ENCODE measurements at places on chromosomes 6 and 20. TPM values are rescaled to one million over a fixed set of nuclear protein-coding genes. Genes with fewer than 3 reads are reported as not detected.

GRCh38 chr6:20092071-20092566 is 120.2 kb downstream of the MBOAT1 start:
- peak; percentile 58 for DNase-seq

GRCh38 chr20:10167594-10167993 is 51.0 kb upstream of the SNAP25 start:
- no peak for DNase-seq

Gene PGBD1
- 4.1 TPM for total RNA-seq

DNA sequence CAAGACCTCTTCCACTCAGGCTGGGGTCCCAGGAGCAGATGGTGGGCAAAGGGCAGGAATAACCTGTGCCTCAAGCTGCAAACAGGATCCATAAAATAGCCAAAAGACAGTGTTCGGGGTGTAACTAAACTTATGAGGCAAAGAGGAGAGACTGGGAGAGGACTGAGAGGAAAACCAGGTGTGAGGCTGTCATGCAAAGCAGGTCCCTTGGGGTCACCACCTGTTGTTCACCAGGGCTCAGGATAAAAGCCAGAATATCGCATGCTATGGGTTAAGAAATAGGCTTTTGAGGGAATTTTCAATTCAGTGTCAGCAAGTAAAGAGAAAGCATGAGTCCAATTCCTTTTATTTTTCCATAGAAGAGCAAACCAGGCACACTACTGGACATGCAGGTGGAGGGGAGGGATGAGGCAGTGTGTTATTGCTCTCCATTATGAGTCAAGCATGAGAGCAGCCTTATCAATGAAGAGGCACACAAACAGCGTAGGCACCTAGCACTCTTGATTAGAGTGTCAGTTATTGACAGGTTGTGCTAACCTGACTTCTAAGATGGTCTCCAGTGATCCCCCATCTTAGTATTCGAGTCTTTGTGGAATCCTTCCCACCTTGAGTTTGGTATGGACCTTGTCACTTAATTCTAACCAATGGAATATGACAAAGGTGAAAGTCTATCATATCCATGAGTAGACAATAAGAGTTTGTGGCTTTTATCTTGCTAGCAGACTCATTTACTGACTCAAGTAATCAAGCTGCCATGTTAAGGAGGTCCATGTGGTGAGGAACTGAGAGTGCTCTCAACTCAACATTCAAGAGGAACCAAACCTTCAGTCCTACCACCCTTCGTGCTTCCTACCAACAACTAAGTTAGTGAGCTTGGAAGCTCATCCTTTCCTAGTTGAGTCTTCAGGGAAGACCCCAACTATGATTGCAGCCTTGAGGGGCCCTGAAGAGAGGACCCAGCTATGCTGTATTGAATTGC is 18.8 kb downstream of the HLA-E start:
- no peak for DNase-seq

Gene ADGRF5
- 57.3 TPM for total RNA-seq

DNA sequence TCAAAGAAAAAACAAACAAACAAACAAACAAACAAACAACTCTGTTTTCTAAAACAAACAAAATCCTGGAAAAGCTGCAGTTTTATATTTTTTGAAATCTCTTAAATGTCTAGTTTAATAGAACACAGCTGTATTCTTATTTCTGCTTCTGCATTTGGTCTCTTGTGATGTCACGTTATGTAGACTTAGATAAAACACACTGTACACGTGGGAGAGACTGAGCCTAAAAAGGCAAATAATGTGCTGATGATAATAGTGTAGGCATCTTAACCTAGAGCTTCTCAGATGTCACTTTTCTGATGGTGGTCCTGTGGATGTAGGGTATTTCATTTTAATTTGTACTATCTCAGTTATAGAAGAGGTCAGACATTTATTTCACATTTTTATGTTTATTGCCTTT is 261.7 kb downstream of the UTRN start:
- no peak for DNase-seq

DNA sequence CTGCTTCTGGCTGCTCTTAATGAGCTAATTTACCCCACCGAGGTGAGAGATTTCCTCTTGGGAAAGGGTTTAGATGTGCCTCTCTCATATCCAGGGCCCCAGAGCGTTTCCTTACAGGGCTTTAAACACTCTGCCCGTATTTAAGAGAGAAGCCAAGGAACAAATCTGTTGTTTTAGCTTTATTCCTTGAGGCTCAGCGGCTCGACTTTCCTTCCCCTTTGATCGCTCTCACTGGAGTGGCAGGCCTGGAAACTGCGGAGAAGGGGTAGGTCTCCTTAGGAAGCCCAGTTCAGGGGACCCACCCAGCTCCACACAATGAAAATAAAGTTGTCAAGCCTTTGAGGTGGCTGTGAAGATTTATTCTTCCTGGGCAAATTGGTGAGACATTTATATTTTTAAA is 132.0 kb upstream of the JAG1 start:
- DNase-seq = peak; percentile 4

Gene RIPOR3
- total RNA-seq = 0.20 TPM

- DNase-seq = no peak
Measured at GRCh38 chr6:37175332-37176267, 5.6 kb downstream of the PIM1 start.

GRCh38 chr6:84752118-84752850 is 12.1 kb downstream of the TBX18 start:
- no peak for DNase-seq

DNA sequence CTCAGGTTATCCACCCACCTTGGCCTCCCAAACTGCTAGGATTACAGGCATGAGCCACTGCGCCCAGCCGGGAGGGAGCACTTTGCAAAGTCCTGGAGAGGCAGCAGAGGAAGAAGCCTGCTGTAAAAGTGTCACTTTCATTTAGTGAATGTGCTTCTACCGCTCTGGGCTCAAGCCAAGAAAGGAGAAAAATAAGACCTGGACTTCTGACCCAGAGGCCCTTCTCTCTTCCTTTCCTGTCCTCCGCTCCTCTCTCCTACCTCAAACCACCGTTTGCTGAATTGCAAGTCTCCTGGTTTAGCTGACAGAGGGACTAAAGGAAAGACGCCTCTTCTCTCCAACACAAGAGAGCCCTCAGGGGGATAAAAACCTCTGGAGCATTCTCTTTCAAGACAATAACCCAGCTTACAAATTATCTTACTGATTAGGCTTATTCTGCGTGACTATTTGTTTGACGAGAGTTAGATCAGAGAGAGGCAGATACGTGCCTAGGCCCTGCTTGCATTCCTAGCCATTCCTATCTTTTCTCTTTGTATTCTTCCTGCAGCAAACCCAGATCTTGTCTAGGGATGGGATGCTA is 84.2 kb upstream of the SLC22A23 start:
- no peak for DNase-seq

Gene WFDC9
- total RNA-seq = not detected

GRCh38 chr6:73341335-73341734 is 12.7 kb downstream of the DPPA5 start:
- DNase-seq = no peak

Gene ARHGAP40
- total RNA-seq = not detected

Gene MRAP2
- 1.8 TPM for total RNA-seq

DNA sequence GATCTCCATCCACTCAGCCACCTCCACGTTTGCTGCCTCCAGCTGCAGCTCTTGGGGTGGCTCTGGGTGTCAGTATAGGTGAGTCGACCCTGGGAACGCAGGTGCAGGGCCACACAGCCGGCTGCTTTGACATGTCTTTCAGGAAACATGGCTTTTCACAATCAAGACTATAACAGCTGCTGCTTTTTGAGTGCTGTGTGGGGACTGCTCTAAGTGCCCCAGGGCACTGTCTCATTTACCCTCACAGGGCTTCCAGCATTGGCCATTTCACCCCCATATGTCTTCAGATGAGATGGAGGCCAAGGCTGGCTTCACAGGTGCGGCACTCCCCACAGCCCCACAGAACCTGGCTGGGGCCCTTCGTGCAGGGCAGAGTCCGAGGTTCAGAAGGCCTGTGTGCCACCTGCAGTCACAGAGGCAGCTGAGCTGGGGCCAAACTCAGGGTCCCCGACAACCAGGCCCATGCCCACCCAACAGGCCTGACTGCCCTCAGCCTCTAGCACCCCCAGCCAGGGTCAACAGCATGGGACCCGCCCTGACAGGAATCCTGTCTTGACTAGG is 14.9 kb upstream of the CST7 start:
- no peak for DNase-seq

- DNase-seq = no peak
Measured at GRCh38 chr20:39961637-39962244, 727.3 kb downstream of the MAFB start.

DNA sequence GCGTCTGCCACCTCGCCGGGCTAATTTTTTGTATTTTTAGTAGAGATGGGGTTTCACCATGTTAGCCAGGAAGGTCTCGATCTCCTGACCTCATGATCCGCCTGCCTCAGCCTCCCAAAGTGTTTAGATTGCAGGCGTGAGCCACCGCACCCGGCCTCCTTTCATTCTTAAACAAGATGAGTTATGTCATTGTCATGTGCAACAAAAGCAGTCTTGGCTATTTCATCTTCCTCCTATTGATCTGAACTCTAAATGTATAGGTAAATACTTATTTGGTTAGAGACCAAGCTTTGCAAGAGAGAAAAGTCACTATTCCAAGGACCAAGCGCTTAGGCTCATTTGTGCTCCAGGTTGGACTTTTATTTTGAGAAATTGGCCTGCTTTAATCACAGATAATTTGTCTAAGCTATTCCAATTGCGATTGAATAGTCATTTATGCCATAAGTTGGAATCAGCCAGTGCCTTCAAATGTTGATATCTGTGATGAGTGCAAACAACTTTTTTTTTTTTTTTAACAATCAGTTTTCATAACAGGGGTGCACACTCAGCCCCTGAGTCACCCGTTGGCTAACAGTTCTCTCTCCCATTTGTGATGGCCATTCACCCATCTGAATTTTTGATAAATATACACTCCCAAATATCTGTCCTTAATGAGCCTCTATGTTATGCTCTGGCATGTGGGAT is 167.3 kb downstream of the BCAS1 start:
- no peak for DNase-seq

GRCh38 chr20:50330504-50331313 is 140.1 kb downstream of the CEBPB start:
- no peak for DNase-seq

DNA sequence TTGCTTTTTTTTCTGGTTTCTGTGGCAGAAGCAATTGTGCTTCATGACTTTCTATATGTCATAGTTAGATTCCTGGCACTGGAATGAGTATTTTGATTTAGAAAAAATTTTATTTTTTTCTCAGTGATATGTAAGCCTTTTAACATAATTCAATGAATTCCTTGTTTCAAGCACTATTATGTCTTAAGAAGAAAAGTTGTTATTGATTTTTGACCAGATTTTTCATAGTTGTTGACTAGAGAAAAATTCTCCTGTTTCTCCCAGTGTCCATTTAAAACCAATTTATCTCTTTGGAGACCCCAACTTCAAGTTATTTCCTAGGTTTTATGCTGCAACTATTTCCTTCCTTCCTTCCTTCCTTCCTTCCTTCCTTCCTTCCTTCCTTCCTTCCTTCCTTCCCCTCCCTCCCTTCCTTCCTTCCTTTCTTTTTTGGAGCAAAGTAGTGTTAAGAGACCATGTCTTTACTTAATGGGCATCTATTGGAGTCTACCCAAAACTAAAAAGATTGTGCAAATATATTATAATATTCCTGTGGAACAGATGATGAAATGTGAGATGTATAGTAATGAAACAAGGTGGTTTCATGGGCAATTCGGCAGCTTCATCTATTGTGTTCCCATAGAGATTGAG is 346.9 kb downstream of the RNF144B start:
- no peak for DNase-seq

DNA sequence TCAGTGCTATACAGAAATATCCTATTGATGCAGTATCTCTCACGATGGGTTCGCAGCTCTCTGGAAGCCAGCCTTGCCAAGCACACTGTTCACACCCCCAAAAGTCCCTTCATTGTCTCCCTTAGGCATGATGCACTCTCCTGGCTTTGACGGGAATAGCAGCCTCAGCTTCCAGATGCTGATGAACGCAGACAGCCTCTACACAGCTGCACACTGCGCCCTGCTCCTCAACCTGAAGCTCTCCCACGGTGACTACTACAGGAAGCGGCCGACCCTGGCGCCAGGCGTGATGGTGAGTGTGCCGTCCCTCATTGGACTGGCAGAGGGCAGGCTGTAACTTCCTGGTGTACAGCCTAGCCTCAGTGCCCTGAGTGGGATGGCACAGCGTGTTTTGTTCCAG is 60.0 kb upstream of the PBOV1 start:
- peak; percentile 33 for DNase-seq

All from lung microvascular endothelial cell (primary cell).